ENCODE measurements at places on chromosomes 4 and X.
A peak's percentile ranks its signal among the peaks of the same experiment; 100 is the strongest.

- no peaks in the 10 kb centered on the region for H3K4me1 ChIP-seq
- no peaks in the 10 kb centered on the region for H3K36me3 ChIP-seq
- no peak overlapping the region for H3K27ac ChIP-seq
- H3K4me3 ChIP-seq = no peak overlapping the region
- no peak for DNase-seq
- no peaks in the 10 kb centered on the region for H3K27me3 ChIP-seq
These were observed 161.3 kb upstream of the PSAPL1 start for GRCh38 chr4:7595934-7596461.

DNA sequence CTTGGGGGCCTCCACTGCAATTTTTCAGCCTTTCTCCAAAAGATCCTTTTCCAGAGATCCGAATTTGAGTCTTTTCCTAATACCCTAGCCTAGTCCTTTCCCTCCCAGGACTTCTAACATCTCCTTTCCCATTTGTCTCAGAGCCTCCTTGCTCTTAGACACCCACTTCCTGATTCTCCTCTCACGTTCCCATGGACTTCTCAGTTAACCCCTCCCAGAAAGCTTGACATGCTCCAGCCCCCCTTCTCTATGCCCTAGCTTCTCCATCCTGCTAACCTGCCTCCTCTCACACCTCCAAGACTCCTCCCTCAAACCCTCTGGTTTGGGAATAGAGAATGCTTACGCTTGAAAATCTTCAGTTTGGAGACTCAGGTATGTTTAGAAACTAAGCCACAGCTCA, 2.5 kb downstream of the UBA1 start:
- no peaks in the 10 kb centered on the region for H3K27me3 ChIP-seq
- peaks cover 59% of the 10 kb centered on the region for H3K36me3 ChIP-seq
- no peak for DNase-seq
- peak overlapping the region; percentile 63 for H3K27ac ChIP-seq
- peak overlapping the region; percentile 97 for H3K4me3 ChIP-seq
- peaks cover 31% of the 10 kb centered on the region for H3K4me1 ChIP-seq

DNA sequence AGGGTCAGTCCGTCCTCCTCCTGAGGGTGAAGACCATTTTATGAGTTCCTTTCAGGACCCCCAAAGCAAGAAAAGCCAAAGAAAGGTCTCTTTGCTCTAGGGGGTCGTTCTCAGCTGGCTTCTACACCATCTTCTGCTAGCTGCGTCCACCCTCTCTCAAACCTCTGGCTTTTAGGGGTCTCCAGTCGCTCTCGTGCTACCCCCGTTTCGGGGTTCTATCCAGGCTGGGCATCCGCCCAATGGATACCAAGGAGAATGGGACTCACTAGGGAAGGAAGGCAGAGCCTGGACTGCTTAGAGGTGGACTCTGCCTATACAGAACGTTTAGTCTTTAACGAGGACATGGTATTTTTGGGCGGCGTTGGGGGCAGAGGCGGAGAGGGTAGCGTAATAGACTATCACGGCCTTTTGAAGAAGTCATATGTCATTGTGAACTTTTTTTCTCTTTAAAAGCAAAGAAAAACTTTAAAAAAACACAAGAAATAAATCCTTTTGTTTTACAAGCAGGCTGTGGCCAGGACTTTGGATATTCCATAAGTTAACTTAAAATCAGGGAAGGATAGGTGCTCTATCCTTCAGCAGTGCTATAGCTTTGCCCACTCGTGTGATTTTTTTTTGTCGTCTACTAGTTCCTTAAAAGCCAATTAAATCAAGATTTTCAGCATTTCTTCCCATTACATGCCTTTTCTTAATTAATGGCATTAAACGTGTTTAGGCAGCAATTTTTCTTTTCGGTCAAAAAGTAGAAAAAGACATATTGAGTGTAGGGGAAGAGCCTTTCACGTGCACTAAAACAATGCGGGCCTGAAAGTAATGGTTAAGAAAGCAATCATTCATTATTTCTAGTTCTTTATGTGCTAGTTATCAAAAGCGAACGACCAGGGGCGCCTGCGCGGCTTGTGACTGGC, 7.2 kb upstream of the PITX2 start:
- peaks cover 88% of the 10 kb centered on the region for H3K27me3 ChIP-seq
- peaks cover 7% of the 10 kb centered on the region for H3K4me1 ChIP-seq
- H3K4me3 ChIP-seq = no peak overlapping the region
- no peak overlapping the region for H3K27ac ChIP-seq

- peaks cover 10% of the 10 kb centered on the region for H3K4me1 ChIP-seq
- DNase-seq = no peak
- H3K27ac ChIP-seq = no peak overlapping the region
- H3K4me3 ChIP-seq = no peak overlapping the region
- H3K27me3 ChIP-seq = no peaks in the 10 kb centered on the region
These were observed 22.4 kb upstream of the SH3KBP1 start for GRCh38 chrX:19909761-19910160.

- no peak for DNase-seq
- H3K27me3 ChIP-seq = no peaks in the 10 kb centered on the region
- H3K4me3 ChIP-seq = no peak overlapping the region
- H3K36me3 ChIP-seq = no peaks in the 10 kb centered on the region
- no peaks in the 10 kb centered on the region for H3K4me1 ChIP-seq
These were observed 218.5 kb upstream of the FGF13 start for GRCh38 chrX:138929926-138930582.

Data from activated T-helper 2 cell treated with anti-CD3 and anti-CD28 coated beads, Interferon-gamma antibody, Interleukin-2, Interleukin-4, amounts not matched to agents 10 μg/mL and 5 μg/mL and 100 μg/mL, durations not matched to agents 14 hours and 24 hours and 36 hours (primary cell).